Activated CD8-positive, alpha-beta memory T cell treated with anti-CD3 and anti-CD28 coated beads for 4 hours (primary cell): ENCODE measurements at places on chromosomes 16 and 17.

GRCh38 chr16:9050102-9050830 is 41.2 kb upstream of the HAPSTR1 start:
- no peak for DNase-seq

DNA sequence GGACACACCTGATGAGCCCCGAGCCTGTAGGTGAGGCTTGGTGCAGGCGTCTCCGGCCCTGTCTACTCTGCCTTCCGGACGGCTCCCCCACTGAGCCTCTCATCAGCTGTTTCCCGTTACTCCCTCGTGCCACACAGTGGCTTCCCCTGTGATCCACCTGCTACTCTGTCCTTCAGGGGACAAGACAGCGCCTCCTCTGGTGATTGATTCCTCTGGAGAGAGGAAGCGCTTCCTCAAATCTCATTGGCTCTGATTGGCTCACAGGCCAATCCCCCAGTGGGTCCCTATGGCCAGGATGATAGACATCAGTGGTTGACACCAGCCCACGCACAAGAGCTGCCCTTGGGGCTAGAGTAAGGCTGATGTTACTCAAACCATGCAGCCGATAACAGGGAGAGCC is 24.0 kb downstream of the RNF213 start:
- DNase-seq, result no peak

DNA sequence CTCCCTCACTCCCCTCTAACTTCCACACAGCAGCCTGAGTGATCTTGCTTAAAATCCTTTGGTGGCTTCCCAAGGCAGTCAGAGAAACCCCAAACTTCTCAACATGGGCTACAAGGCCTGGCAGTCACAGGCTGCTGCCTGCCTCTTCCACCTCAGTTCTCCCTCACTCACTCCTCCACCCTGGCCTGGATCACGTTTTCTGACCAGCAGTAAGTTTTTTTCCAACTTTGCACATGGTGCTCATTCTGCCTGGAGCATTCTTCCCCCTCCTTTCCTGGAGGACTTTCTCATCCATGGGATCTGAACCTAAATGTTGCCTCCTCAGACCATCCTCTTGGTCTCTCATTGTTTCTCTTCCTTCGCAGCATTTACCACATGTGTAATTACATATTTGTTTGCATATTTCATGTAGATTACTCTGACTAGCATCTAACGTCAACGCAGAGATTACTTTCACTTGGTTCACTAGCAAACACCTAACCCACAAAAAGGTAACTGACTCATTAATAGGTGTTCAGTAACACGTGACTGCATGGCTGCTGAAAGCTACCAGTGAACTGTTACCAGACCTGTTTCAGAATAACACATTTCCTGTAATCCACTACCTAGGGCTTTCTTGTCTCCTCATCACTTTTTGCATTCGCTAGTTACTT is 17.1 kb downstream of the GNA13 start:
- no peak for DNase-seq

DNA sequence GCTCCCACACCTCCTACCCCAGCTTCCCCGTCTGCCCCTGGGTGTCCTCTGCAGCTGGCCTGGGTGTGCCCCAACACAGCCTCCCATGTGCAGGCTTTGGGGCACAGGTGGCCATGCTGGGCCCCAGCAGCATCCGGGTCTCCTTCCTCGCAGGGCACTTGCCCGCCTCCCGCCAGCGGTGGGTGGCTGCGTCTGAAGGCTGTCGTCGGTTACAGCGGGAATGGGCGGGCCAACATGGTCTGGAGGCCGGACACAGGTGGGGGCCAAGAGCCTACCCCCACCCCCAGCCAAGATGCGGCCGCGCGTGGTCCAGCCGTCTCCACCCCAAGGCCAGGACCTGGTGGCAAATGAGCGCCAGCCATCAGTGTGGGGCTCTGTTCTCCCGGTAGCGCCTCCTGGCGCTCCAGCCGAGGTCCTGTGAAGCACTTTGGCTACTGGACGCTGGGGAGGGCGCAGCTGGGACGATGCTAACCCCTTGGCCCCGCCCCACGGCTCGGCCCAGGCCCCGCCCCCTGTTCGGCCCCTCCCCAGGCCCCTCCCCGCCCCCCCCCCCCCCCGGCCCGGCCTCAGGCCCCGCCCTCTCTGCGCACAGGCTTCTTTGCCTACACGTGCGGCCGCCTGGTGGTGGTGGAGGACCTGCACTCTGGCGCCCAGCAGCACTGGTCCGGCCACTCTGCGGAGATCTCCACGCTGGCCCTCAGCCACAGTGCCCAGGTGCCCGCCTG is 7.3 kb upstream of the RHOT2 start:
- peak; percentile 34 for DNase-seq

DNA sequence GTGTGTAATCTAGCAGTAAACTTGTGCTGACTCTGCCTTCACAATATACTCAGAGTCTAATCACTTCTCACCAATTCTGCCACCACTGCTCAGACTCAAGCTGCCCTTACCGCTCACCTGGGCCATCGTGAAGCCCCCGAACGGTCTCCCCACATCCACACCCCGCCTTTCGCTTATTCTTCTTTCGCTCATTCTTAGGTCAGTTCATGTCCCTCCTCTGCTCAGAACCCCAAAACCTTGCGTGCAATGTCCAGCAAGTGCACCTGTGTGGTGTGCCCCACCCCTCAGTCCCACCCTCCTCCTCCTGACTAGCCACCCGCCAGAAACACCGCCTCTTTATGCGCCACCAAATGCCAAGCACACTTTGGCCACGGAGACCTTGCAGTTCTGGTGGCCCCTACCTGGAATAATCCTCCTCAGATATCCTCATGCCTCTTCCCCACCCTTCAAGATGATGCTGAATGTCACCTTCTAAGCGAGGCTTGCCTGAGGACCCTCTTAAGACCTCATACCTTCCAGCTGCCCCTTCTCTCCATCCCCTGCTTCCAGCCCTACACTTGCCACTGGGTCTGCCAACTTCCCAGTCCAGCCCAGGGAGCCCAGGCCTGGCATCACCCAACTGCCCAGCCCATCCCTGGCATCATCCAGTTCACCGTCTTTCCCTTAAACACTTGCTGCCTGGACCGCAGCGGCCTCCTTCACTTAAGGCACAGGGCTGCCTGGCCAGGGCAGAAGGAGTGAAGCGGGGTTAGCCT is 34.3 kb upstream of the RBFOX3 start:
- DNase-seq, result no peak

GRCh38 chr16:12320298-12320706 is 343.8 kb downstream of the SNX29 start:
- no peak for DNase-seq

DNA sequence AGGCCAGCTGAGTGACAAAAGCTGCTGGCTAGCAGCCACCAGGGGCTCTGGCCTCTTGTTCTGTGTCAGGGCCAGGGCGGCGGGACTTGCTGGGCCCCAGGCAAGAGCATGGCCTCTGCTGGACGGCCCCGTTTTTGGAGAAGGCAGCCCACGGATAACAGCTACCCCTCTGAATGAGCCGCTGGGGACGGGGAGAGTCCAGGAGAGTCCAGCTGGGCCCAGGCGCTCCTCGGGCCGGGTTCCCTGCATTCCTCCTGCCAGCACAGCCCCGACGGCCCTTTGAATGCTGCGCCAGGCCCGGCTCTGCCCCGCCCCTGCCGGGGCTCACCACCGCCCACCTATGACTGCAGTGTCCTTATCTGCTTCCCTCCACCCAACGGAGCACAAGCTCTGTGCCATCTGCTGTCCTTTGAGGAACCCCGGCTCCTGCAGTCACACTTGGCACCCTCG is 33.4 kb downstream of the SLC7A5 start:
- DNase-seq, result no peak

GRCh38 chr16:2277466-2278271 is 9.7 kb upstream of the RNPS1 start:
- no peak for DNase-seq

- DNase-seq, result no peak
These were observed 2.0 kb downstream of the GH1 start for GRCh38 chr17:63916566-63917185.

DNA sequence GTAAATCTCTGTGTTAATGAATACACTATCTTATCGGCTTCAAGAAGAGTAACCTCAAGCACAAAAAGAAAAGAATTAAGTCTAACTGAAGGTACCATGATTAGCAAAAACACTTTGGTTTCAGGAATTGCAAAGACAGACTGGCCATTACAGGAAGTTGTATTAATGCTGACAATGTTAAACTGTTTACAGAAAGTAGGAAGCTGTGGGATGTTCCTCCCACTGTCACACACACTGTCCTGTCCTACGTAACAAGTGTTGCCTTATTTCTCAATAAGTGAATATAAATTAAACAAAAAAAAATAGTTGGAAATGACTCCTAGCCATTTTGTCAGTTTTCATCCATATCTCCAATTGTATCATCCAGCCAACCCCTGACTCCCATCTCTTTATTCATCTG is 8.6 kb downstream of the GNA13 start:
- no peak for DNase-seq

- DNase-seq, result no peak
These were observed 98.7 kb downstream of the HS3ST2 start for GRCh38 chr16:22912654-22913053.

DNA sequence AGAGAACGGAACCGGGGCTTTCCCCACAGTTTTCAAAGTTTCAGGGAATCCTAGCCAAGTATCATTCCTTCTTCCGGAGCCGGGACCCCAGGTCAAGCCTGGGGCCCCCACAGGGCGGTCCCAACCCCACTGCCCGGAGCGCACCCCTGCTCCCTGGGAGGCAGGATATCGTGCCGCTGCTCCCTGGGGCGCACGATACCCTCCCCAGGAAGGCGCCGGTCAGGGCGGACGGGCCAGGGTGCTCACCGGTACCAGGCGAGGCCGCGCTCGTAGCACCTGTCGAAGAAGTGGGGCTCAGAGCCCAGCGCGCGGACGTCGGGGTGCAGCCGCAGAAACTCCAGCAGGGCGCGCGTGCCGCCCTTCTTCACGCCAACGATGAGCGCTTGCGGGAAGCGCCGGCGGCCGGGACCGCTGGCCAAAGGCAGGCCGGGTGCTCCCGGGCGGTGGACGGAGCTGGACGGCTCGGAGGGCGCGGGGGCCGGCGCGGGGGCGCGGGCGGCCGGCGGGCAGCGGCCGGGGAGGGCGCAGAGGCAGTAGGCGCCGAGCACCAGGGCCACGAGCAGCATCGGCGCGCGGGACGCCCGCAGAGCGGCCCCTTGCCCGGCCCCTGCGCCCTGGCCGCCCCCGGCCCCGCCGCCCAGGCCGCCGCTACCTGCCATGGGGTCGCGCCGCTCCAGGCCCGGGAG is 407 bp downstream of the HS3ST6 start:
- no peak for DNase-seq

GRCh38 chr17:80005360-80006338 is 30.0 kb downstream of the TBC1D16 start:
- DNase-seq, result no peak

- DNase-seq, result no peak
These were observed 41.4 kb downstream of the ACTG1 start for GRCh38 chr17:81470944-81471817.

DNA sequence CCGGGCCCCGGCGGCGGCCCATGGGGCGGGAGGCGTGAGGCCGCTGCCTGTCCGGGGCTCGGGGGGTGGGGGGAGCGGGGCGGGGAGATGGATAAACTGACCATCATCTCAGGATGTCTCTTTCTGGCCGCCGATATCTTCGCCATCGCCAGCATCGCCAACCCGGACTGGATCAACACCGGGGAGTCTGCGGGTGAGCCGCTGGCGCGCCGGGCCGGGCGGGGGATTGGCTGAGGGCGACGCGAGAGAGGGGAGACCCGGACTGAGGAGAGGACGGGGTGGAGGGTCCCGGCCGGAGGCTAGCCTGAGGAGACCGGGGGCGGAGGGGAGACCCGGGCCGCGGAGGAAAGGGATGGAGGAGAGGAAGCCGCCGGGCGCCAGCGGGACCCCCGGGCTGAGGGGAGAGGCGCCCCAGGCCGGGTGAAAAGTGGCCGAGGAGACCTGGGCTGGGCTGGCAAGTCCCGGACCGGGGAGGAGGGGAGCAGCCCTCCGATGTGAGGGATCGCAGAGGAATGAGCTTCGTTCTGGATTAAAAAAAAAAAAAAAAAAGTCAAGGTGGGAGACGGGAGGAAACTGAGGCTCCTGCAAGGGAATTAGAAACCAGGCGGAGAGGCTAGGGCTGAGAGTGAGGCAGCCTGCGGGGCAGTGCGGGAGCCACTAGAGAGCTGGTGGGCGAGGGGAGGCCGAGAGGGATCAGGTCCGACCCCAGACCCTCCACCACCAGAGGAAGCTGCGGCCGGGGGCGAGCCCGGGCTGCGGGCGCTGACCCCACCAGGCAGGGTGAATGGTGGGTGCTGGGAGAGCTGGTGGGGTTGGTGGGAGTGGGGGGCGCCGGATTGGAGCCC is 526 bp downstream of the MOSMO start:
- DNase-seq, result no peak

- DNase-seq, result no peak
These were observed 35.9 kb downstream of the RANBP10 start for GRCh38 chr16:67770346-67770991.

- DNase-seq, result no peak
These were observed 47.0 kb downstream of the NLRC5 start for GRCh38 chr16:57036315-57036714.

DNA sequence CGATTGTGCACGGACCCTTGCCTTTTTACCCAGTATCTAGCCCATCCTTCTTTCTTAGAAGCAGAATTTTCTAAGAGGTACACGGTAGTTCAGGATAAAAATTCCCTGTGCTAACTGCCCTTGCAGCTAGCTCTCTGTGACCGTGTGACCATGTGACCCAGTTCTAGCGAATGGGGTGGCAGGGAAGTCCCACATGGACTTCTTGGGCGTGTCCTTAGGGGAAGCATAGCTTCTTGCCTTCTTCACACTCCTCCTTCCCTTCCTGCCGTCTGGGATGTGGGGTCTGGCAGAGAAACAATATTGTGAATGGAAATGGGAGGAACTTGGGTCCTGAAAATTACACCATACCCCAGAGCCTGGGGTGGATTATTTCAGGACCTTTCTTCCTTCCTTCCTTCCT is 670.7 kb downstream of the MAF start:
- DNase-seq, result no peak

DNA sequence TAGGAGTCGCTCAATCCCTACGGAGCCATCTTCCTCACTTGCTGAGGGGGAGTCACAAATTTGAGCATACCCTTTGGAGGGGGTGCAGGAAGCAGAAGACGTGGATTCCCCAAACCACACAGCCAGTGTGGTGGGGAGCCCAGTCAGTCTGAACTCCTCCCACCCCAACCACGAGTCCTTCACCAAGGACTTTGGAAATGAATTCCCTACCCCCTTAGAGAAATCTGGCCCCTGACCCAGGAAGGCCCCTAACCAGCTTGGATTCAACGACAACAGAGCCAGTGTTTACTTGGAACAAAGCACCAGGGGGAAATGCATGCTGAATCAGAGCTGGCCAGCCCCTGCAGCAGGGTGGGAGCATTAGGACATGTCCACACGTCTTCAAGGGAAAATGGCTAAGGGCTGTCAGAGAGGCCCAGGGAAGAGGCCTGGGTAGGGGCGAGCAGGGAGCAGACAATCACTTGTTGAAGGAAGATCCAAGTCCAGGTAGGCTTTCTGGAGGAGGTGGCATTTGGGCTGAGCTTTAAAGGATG is 5.5 kb upstream of the TMEM92 start:
- no peak for DNase-seq

- DNase-seq, result peak; percentile 33
These were observed at the start of gene IL32 for GRCh38 chr16:3065069-3065741. Gene IL32 (plus strand): TSS chr16:3065640. CDS start chr16:3065812, 172 bp downstream.

- DNase-seq, result no peak
These were observed 77.7 kb upstream of the KCNJ16 start for GRCh38 chr17:69997332-69997731.

- no peak for DNase-seq
These were observed 29.0 kb downstream of the RBBP6 start for GRCh38 chr16:24568392-24568791.
